NCI-H82 (cell line): ENCODE measurements at places on chromosomes 2 and 18.
A peak's percentile ranks its signal among the peaks of the same experiment; 100 is the strongest.

DNA sequence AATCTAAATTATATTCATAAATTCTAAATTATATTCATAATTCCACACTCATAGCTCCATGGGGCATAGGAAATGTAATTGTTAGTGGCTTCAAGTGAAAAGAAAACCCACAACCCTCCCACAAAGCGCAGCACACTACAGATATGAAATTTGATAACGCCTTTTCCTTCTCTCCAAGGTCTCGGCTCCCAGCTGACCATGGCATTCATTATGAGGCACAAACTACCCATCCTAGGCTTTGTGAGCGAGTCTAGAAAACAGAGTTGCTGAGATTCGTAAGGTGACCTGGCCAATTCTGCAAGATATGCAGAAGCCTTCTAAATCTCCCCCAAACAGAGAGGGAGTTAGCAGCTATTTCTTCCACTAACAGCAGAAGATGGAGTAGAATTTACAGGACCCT, 5.4 kb downstream of the NPPC start:
- no peak for DNase-seq

- no peak for DNase-seq
Measured at GRCh38 chr18:78905334-78905733, 74.3 kb upstream of the SALL3 start.

GRCh38 chr18:41938445-41938844, 16.6 kb upstream of the PIK3C3 start:
- peak; percentile 3 for DNase-seq

GRCh38 chr2:68577183-68577582, 66.2 kb upstream of the PROKR1 start:
- DNase-seq: no peak

DNA sequence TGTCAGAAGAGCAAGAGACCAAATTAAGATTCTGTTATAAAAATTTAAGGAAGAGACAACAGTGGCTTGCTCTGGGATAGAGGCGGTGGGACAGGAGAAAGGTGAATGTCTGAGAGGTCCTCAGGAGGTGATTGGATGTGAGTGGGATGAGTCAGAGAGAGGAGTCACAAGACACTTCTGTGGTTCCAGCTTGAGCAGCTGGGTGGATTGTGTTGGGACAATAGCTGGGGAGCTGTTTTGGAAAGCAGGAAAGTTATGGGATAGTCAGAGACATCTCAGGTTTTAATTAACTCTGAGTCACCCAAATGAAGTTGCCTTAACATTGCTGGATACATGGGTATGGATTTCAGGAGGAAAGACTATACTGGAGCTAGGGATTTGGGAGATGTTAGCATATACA, 218.0 kb upstream of the TRIB2 start:
- no peak for DNase-seq

- DNase-seq: no peak
Measured at GRCh38 chr2:99256677-99257076, 1.2 kb upstream of the LYG2 start.

GRCh38 chr2:129883121-129883520, 96.3 kb upstream of the RAB6C start:
- no peak for DNase-seq

DNA sequence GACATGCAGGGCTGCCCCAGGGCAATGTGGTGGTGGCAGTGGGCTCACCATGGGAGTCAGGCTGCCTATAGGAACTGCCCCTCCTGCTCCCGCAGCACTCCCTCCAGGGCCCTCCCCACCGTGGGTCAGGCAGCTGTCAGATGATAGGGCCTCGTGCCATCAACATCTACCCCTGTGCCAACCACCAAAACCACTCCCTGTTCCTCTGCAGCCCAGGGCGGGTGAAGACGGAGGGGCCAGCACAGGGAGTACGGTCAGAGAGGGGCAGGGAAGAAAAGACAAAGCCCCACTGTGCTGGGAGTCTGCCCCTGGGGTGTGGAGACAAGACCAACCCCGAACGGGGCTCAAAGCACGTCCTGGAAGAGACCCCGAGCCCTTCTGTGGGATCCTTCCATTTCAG, 97.4 kb downstream of the TNS1 start:
- DNase-seq: no peak

- no peak for DNase-seq
Measured at GRCh38 chr2:26706093-26706492, 13.6 kb downstream of the KCNK3 start.

DNA sequence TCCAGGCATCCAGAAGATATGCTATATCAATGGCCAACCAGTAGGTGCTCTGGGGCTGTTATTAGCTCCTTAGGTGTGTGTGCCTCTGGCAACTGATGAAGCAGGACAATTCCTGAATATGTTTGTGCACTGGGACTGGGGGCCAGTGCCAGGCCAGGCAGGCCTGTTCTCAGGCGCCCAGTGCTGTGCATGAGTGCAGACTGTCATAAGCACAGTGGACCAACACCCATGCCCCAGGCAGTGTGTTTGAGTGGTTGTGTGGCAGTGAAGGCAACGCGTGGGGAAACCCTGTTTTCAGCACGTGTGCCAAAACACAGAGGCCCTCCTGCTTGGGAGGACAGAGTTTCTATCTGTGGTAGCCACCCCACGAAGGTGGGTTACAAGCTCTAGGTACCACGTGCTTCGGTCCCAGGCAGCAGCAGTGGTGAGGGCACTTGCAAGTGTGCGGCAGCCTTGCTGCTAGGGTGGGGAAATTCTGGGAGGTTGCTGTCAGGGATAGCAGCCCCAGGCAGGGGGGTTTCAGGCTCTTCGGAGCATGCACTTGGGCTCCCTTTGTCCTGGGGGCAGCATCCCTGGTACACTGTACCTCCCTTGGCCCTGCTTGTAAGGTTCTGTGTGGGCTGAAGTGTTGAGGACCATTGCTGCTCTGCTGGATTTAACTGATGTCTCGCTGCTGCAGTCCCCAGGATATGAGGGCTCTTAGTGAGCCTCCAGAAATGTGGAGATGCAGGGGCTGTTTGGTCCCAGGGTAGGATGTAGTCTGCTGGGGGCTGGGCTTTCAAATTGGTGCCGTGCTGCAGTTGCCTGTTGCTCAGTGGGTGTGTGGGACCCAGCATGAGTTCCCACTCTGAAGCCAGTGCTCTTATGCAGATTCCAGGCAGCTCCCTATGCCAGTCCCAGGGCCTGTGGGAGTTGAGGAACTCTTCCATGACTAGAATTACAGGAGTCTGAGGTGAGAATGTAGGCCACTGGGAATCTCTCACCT, 280.9 kb downstream of the RPRM start:
- no peak for DNase-seq

DNA sequence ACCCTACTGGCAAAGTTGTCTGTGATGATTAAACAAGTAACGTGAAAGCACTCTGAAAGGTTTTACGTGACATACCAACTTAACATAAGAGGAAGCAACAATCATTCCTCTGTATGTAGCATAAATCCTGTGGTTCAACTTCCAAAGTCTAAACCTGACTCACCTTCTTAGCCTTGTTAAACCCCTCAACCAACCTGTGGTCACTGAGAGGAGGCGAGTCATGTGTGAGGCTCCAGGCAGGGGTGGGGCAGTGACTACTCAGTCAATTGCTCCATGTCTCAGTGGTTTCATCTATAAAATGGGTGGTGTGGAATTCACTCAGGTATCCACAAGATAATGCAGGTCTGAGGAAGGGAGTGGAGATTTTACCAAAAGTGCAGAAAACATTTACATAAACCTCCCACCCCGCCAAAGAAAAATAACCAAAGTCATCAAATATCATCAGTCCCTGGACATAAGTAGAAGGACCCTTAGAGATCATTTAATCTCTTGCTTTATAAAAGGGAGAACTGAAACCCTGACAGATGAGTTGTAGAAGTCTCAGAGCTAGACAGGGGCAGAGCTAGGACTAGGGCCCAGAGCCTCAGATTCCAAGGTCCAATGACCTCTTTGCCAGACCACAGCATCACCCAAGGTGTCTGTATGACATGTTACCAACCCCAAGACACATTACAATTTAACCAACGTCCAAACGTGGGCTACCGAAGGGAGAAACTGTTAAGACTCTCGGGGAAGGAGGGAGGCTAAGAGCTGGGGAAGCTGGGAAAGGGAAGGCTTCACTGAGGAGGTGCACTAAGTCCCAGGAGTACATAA, 3.7 kb upstream of the PCBP1 start:
- DNase-seq: no peak

DNA sequence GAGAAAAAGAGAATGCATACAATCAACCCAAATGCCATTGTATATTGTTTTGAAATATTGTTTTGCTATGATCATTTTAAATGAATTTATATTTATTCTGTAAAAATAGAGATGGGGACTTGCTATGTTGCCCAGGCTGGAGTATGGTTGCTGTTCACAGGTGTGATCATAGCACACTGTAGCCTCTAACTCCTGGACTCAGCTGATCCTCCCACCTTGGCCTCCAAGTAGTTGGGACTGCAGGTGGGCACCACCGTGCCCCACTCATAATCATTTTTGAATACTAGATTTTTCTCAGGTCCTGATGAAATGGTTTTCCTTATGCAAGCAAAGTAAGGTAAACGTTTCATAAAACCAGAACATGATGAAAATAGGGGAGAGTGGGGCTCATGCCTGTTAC, 46.3 kb downstream of the TMEM17 start:
- no peak for DNase-seq

GRCh38 chr2:177622521-177622920, 229.9 kb downstream of the AGPS start:
- DNase-seq: peak; percentile 80

DNA sequence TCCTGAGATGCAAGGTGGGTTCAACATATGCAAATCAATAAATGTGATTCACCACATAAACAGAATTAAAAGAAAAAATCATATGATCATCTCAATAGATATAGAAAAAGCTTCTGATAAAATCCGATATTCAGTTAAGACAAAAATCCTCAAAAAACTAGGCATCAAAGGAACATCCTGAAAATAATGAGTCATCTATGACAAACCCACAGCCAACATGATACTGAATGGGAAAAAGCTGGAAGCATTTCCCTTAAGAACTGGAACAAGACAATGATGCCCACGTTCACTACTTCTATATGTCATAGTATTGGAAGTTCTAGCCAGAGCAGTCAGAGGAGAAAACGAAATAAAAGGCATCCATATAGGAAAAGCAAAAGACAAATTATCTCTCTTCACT, 80.4 kb downstream of the MYO3B start:
- no peak for DNase-seq

GRCh38 chr18:42373584-42373983, 418.6 kb downstream of the PIK3C3 start:
- DNase-seq: peak; percentile 26

DNA sequence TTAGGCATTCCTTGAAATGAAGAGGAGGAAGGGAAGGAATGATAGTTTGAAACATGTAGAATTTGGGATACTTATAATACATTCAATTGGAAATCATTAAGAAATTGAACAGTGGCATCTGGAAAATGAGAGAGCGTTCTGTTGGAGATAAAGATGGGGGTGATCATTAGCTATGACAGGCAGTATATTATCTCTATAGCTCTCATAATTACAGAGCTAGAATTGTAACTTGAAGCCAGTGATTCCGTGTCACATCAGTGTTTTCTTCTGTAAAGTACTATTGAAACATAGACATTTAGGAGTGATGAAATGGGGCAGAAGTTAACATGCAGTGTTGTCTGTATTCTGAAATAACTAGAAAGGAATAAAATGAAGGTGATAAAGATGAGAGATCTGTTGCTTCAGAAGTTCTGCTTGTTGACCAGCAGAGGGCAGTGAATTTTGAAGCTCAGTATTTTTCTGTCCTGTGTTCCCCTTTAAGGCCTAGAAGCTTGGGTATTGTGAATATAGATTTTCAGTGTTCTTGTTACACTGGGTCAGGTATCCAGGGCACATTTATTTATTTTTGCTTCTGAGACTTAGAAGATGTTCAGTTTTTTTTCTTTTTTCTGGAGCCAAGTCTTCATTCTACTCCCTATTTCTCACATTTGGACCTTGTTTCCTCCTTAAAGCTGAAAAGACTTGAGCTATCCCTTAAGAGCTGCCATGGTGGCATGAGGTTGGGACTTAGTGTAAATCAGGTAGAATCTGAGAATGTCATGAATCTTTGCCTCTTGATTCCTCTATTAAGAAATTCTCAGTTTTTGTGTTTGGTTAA, 157.4 kb downstream of the TAF4B start:
- DNase-seq: peak; percentile 60

DNA sequence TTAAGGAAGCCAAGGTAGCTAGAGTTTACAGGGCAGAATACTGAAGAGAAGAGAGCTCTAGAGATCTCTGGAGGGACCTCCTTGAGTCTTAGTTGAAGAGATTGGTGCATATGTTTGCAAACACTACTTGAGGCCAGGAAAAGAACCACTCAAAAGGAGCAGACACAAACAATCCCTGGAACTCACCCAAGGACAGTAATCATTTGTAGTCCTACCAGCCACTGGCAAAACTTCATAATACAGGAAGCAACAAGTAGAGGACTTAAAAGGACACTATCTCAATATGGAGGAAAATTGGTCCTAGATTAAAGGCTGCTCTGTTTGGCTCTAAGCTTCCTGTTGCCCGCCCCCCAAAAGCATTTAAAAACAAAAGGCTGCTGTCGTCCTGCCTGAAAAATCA, 46.9 kb upstream of the UBXN4 start:
- no peak for DNase-seq

GRCh38 chr2:16773080-16773713, 107.6 kb upstream of the CYRIA start:
- DNase-seq: peak; percentile 87

DNA sequence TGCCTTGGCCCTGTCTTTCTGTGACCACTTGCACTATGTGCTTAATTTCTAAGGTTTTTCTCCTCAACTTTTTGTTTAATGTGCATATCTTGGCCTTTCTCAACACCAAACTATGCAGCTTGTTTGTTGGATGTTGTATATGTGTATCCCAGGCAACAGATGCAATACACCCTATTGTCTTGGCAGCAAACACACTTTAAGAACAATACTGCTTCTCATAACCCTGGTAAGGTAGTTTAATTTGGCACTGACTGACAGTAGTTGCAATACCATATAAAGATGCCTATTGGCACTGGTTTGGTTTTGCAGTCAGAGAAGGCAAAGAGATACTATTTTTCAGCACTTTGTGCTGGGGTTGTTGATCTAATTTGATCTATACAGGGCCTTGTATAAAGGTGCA, 360.7 kb upstream of the CWC22 start:
- no peak for DNase-seq

GRCh38 chr2:107111623-107112022, 225.7 kb upstream of the ST6GAL2 start:
- DNase-seq: no peak

GRCh38 chr2:20103530-20103929, 52.1 kb upstream of the LAPTM4A start:
- DNase-seq: peak; percentile 21

DNA sequence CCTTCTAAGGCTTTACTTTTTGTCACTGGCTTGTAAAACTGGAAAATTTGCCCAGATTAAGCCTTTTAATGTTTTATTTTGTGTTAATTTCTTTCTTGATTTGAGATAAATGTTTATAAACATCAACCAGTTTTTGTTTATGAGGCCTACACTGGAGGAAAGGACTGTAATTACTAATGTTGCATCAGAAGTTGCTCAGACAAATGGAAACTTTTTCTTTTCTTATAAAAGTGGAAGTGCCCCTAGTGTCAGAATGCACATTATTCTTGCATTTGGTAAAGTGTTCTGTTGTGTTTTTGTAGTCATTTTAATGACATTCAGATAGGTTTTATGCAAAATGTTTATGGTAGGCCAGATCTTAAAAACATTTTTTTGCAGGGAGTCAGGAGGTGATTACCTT, 25.3 kb downstream of the LCLAT1 start:
- no peak for DNase-seq
